EL (cell line): ENCODE measurements at places on chromosomes 1 and 21.

DNA sequence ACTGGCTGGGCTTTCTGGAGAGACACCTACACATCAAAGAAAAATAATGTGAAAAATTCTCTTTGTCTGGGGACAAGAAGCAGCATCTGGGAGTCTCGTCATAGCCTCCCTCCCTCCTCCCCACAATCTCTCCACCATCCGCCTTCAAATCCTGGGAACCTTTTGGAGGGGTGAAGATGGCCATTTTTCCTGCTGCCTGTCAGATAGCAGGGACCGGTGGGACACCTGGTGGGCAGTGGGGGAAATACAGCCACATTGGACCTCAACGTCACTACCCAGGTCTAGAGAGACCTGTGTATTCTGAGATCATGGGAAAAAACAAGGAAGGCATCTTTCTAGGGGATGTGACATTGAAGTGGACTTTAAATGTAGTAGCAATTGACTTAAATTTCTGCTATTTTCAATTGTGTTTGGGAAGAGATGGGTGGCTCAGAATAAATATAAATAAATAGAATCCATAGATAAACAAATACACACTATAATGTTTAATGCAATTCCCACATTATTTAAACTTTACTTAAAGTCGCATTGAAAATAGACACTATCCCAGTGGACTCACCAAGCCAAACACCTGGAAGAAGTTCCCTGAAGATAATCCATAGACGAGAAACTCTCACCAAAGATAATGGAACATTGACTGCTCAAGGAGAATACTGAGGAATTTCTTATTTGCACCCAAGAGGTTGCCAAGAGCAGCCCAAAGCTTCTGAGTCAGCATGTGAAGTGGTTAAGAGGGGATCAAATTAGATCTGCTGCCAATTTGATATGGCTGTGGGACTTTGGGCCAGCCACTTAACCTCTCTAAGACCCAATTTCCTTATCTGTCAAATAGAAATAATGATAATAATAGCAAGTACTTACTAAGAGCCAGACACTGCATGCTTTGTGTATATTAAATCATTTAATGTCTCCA, 147.6 kb upstream of the CAMK1G start:
- DNase-seq, result peak; percentile 82

GRCh38 chr1:23568608-23569383, 9.5 kb upstream of the ID3 start:
- DNase-seq, result no peak

DNA sequence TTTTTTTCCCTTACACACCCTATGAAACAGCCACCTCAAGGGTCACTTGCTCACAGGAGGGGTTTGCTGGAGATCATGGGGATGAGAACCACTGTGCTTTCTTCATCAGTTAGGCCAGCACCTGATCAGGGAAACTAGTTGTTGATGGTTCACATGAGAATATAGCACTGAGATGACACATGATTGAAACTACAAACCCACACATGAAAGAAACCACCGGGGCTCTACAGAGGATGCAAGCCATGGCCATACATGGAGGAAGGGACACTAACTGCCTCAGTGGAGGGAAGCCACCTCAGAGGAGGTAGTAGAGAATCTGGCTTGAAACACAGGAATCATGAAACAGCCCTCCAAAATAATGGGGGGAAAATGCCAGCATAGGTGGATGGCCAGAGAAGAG, 63.2 kb downstream of the PRKAB2 start:
- DNase-seq, result no peak

GRCh38 chr1:71228241-71228640, 147.4 kb upstream of the ZRANB2 start:
- no peak for DNase-seq

GRCh38 chr1:217331698-217332097, 299.2 kb downstream of the GPATCH2 start:
- no peak for DNase-seq

- DNase-seq, result no peak
These were observed 194.6 kb downstream of the PBX1 start for GRCh38 chr1:164753521-164754077.

- DNase-seq, result no peak
These were observed 270.6 kb downstream of the NEGR1 start for GRCh38 chr1:72011721-72012120.

GRCh38 chr21:24076179-24076578, 1531.1 kb downstream of the MRPL39 start:
- DNase-seq, result no peak

DNA sequence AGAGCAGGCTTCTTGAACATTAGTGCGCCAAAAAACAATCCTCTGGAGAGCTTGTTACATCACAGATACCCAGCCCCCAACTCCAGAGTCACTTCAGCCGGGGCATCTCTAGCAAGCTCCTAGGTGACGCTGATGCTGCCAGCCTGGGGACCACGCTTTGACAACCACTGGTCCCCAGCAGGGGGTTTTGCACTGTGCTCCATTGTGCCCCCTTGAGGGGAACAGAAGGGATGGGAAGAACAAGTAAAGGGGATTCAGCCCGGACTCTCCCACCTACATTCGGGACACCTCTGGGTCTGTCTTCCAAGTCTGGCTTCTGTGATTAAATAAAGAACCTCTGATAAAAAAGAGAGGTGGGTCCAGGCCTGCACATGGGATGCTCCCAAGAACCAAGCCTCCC, 60.4 kb downstream of the ATP5PO start:
- no peak for DNase-seq

DNA sequence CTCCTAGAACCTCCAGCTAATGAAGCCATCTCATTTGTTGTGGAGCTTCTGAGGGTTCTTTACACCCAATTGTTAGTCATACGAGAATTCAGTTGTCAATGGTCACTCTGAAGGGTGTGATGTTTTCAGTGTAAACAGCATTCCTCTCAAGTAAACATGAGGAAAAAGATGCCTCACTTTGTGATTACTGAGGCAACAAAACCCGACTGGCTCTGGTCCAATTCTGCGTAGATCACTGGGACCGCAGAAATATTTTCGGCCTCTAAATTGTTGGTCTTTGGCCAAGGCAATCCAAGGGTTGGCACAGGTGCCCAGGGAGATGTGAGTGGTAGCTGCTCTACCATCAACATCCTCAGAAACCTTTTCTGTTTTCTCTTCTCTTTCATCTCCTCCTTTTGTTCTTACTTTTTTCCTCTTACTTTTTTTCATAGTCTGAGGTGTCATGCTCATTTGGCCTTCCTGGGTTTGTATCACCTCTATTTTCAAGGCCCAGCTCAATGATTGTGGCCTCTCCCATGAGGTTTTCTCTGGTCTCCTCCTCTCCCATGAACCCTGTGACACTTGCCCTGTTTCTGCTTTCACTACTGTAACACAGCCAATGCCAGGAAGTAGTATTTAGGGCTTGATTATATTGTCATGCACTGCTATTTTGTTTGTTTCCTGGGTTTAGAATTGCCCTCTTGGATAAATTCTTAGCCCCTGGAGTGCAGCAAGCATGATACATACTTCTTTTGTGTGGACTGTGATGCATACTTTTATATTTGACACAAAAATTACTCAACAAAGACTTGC, 221.9 kb downstream of the TNR start:
- no peak for DNase-seq
